ENCODE measurements at places on chromosomes 11 and 22. TPM values are rescaled to one million over a fixed set of nuclear protein-coding genes. Genes with fewer than 3 reads are reported as not detected.

GRCh38 chr11:121344824-121345223, 52.3 kb downstream of the SC5D start:
- no peak for DNase-seq

SYT8 gene
- not detected for polyA plus RNA-seq

- no peak for DNase-seq
Measured at GRCh38 chr22:50600967-50601668, 525 bp downstream of the MAPK8IP2 start.

GRCh38 chr22:20243537-20244249, 24.4 kb downstream of the RTN4R start:
- DNase-seq, result peak; percentile 85

DNA sequence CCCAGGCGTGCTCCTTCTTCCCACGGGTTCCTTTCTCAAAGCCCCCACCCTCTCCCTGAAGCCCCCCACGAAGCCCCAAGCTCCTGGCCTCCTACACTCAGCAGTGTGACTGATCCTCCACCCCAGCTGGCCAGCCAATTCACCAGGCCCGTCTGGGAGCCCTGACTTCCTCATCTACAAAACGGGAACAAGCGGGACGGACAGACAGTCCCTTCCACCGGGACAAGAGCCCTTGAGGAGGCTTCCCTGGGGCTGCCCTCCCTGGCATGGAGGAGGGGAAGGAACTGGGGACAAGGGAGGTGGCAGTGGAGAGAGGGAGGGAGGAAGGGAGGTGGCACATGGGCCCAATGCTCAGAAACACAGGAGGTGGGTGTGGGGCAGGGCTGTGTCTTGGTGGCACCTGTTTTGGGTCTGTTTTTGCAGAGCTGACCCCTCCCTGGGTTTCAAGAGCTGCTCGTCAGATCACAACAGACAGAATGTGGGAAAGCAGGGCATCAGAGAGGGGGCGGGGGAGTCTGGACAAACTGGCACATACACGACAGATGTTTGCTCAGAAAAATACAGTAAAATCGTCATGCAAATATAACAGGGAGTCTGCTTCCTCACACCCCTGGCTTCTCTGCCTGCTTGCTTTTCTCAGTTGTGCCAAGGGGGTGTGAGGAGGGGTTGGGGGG, 56.8 kb downstream of the ELFN2 start:
- DNase-seq, result peak; percentile 34

GRCh38 chr11:134636071-134636470, 224.0 kb upstream of the B3GAT1 start:
- no peak for DNase-seq

DNA sequence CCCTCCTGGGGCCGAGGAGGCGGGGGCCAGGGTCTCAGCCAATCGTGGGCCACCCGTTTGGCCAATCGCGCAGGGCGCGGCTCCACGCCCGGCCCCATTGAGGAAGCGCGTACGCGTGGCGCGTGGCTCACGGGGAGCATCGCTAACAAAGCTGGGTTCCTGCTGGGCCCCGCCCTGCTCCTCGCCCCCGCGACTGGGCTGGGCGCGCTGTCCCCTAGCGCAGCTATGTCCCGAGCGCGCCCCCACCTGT, 614 bp upstream of the ASCL2 start:
- DNase-seq, result peak; percentile 63

DNA sequence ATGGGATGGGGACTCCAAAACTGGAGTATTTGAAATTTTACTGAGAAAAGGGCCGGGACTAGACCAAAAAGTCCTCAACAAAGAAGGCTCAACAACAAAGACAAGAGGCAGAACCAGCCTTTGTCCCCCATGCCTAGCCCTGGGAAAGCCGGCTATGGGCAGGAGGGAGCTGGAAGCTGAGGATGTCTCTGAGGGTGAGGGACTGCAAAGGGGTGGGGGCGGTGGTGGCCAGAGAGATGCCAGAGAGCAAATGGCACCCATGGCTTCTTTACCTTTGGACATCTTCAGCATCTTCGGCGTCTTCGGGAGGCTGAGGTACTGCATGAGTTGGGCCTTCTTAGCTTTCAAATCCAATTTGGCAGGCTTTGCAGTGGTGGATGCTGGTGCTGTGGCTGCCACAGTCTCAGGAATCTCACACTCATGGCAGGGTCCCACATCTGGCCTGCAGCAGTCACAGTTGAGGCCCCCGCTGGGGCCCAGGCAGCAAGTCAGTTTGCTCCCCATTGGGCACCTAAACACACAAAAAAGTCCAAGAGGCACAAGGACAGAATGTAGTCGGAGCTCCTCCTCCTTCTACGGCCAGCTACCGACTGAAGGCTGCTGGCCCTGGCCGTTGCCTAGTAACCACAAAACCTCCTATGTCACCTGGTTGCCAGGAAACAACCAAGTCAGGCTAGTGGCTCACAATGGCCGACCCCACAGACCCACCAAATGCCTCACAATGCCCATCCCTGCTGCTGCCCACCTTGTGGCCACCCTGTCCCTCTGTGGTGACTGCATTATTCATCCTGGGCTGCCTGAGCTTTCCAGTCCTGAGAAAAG, at the start of gene C22orf42:
Gene C22orf42, minus strand, starts transcription at position 592 of the 822 bp plus-strand sequence. Its CDS starts 88 bp downstream, at position 504.
- DNase-seq, result no peak

GRCh38 chr11:1817000-1817399, 17.8 kb upstream of the SYT8 start:
- DNase-seq, result no peak

- no peak for DNase-seq
Measured at GRCh38 chr11:104366321-104366734, 202.4 kb upstream of the PDGFD start.

DNA sequence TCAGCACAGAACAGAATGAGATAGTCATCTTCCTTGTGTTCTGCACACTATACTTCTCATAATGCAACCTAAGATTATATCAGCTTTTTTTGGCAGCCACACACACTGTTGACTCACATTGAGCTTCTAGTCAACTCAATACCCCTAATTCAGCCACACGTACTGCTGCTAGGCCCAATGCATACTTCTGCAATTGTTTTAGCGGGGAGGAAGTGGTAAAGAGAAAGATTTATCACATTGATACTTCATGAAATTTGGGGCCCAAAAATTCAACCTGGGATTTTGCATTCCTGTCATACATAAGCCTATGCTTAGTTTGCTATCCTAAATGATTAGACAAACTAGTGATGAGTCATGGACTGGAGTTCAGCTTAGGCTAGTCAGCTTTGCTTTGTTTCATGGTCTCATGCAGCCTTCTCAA, 8.6 kb upstream of the UPB1 start:
- DNase-seq, result no peak

GRCh38 chr11:74278103-74278502, 33.3 kb downstream of the P4HA3 start:
- DNase-seq, result no peak

PARVA gene
- polyA plus RNA-seq, result 48.3 TPM

SYT12 gene
- 0.04 TPM for polyA plus RNA-seq

MS4A6E gene
- polyA plus RNA-seq, result not detected

DNA sequence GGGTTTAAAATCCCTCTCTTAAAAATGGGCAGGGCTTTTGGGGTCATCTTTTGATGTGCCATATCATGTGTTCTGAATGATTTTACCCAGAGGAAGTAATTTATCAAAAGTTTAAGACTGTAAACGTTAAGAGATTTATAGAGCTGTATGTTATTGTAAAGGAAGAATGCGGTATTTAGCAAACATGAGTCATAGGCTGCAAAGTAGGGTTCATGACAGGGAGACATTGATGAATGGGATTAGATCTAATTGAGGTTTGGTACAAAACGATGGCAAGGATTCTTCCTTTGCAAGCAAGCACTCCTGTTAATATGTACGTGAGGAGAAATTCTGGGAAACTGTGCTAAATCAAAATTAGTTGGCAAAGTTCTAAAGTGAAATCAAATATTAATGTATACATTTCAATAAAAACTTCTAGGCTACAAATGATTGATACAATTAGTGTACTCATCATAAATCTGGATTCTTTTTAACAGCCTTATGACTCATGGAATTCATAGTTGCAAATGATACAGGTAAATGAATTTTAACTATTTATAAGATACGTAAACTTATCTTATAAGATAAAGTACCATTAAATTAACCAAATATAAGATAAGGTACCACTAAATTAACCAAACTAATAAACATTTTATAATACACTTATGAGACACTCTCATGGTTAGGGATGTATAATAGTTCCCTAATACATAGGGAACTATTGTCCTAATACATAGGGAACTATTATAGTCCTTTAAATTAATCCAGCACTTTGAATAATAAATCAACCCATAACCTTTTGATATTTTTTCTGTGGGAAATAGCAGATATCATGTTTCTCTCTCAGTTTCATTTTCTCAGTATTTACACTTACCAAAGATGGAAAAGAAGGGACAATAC, 58.4 kb downstream of the KIF18A start:
- no peak for DNase-seq

GRCh38 chr11:13225038-13226001, 52.3 kb upstream of the BMAL1 start:
- DNase-seq, result no peak

- DNase-seq, result no peak
Measured at GRCh38 chr22:18104566-18104965, 6.0 kb upstream of the TUBA8 start.

- DNase-seq, result no peak
Measured at GRCh38 chr11:84420271-84420670, 1134.1 kb upstream of the CCDC90B start.

DNA sequence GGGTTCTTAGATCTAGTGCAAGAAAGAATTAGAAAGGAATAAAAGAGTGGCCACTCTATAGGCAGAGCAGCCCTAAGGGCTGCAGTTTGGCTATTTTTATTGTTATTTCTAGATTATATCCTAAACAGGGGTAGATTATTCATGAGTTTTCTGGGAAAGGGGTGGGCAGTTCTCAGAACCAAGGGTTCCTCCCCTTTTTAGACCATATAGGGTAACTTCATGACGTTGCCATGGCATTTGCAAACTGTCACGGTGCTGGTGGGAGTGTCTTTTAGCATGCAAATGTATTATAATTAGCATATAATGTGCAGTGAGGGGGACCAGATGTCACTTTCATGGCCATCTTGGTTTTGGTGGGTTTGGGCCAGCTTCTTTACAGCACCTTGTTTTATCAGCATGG, 44.6 kb downstream of the METTL15 start:
- DNase-seq, result no peak

- no peak for DNase-seq
Measured at GRCh38 chr22:23121424-23121823, 20.4 kb downstream of the RSPH14 start.

GRCh38 chr11:76740772-76741171, 42.4 kb upstream of the TSKU start:
- DNase-seq, result no peak

DNA sequence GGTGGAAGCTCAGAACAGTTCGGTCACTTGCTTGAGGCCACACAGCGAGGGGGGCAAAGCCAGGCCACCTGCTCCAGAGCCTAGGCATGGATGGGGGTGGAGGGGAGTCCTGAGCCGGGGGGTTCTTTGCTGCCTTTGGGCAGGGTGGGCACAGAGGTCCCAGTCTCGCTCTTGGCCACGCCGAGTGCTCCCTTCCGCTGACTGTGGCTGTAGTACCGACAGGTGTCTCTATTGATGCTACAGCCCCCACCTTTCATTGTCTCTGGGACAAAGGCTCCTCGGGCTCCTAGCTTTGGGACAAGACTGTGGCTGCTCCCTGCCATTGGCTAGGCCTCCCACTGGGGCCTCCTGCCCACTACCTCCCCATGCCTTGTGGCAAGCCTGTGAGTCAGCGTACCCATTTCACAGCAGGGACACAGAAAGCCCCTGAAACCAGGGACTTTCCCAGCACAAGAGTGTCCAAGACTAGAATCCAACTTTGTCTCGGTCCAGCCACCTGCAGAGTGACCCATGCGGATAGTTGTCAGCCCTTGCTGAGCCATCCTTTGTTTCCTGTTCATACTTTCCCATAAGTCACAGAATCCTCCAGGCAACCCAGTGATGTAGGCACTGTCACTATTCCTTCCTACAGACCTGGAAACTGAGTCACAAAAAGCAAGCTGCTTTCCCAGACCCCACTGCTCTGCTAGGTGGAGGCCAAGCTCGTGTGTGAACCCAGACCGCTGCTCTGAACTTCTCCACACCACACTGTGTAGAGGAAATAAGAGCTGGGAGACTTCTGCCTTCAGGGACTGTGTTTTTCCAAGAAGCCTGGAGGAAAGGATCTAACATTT, 17.2 kb downstream of the MYEOV start:
- no peak for DNase-seq

DNA sequence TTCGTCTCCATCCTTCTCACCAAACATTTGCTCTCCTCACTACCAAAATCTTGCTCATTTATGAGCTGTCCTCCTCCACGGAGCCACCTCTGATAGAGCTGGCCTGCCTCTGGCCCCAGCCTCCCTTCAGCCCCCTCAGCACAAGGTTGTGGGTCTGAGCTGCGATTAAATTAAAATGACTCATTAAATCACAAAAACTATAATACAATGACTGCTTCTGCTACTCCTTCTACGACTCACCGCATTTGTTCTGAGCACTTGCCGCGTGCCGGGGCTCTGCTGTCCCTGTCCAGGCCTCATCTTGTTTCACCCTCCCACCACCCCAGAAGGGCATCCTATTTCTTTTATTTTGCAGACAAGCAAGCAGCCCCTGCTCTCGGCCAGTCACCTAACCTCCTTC, 49.2 kb upstream of the TIMP3 start:
- no peak for DNase-seq

DNA sequence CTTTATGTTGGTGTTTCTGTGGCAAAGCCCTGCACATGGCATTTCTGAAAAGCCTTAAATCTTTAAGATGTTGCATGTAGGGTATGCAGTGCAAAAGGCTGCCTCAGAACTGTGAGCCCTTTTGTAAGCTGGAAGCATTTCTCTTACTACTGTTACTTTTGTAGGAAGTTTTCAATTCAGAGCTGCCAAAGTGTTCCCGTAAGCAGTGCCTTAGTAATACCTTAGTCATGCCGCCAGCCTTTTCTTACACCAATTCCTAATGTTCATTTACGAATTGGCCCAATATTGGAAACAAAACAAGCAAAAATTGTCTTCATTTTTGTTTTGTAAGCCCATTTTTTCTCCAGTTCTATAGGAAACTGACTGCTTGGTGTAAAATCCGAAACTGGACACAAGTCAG, 67.4 kb upstream of the RASSF10 start:
- no peak for DNase-seq

SCT gene
- polyA plus RNA-seq, result not detected

All from heart left ventricle (tissue), 16 donors.